ENCODE measurements at places on chromosomes 12 and 14. TPM values are rescaled to one million over a fixed set of nuclear protein-coding genes. Genes with fewer than 3 reads are reported as not detected.

The MYH6 gene
- 0.05 TPM for total RNA-seq

The ARG2 gene
- 2.4 TPM for total RNA-seq

The GPRC5A gene
- total RNA-seq: 0.09 TPM

The FAM186B gene
- 0.09 TPM for total RNA-seq

- H3K4me1 ChIP-seq: peaks cover 21% of the 10 kb centered on the region
- DNase-seq: no peak
- no peak overlapping the region for H3K4me3 ChIP-seq
- peaks cover 43% of the 10 kb centered on the region for H3K36me3 ChIP-seq
- H3K27me3 ChIP-seq: no peaks in the 10 kb centered on the region
- H3K27ac ChIP-seq: no peak overlapping the region
Observed at GRCh38 chr12:49020441-49020840, 1.9 kb upstream of the PRKAG1 start.

GRCh38 chr14:85300107-85300506 is 229.8 kb upstream of the FLRT2 start:
- no peak for DNase-seq
- no peaks in the 10 kb centered on the region for H3K36me3 ChIP-seq
- H3K4me1 ChIP-seq: no peaks in the 10 kb centered on the region
- H3K4me3 ChIP-seq: no peak overlapping the region
- H3K27me3 ChIP-seq: no peaks in the 10 kb centered on the region

- no peaks in the 10 kb centered on the region for H3K27me3 ChIP-seq
- no peaks in the 10 kb centered on the region for H3K4me1 ChIP-seq
- DNase-seq: peak; percentile 18
- H3K4me3 ChIP-seq: no peak overlapping the region
- no peak overlapping the region for H3K27ac ChIP-seq
- no peaks in the 10 kb centered on the region for H3K36me3 ChIP-seq
Observed at GRCh38 chr12:97960741-97961608, 498.4 kb downstream of the RMST start.

GRCh38 chr12:48824905-48825304 is 6.6 kb downstream of the CACNB3 start:
- H3K27me3 ChIP-seq: no peaks in the 10 kb centered on the region
- DNase-seq: no peak
- peaks cover 39% of the 10 kb centered on the region for H3K36me3 ChIP-seq

DNA sequence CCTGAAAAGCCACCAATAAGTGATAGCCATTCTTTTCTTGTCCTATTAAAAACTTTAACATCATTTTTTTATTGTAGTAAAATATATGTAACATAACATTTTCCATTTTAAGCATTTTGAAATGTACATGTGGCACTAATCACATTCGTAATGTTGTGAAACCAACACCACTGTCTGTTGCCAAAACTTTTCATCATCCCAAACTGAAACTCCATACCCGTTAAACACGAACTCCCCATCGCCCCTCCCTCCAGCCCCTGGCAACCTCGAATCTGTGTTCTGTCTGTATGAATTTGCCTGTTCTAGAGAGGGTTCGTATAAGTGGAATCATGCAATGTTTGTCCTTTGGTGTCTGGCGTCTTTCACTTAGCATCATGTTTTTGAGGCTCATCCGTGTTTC is 75.9 kb downstream of the CCDC92 start:
- H3K27me3 ChIP-seq: peaks cover 3% of the 10 kb centered on the region
- no peak overlapping the region for H3K4me3 ChIP-seq
- no peak overlapping the region for H3K27ac ChIP-seq
- DNase-seq: no peak
- no peaks in the 10 kb centered on the region for H3K36me3 ChIP-seq
- H3K4me1 ChIP-seq: peaks cover 15% of the 10 kb centered on the region

DNA sequence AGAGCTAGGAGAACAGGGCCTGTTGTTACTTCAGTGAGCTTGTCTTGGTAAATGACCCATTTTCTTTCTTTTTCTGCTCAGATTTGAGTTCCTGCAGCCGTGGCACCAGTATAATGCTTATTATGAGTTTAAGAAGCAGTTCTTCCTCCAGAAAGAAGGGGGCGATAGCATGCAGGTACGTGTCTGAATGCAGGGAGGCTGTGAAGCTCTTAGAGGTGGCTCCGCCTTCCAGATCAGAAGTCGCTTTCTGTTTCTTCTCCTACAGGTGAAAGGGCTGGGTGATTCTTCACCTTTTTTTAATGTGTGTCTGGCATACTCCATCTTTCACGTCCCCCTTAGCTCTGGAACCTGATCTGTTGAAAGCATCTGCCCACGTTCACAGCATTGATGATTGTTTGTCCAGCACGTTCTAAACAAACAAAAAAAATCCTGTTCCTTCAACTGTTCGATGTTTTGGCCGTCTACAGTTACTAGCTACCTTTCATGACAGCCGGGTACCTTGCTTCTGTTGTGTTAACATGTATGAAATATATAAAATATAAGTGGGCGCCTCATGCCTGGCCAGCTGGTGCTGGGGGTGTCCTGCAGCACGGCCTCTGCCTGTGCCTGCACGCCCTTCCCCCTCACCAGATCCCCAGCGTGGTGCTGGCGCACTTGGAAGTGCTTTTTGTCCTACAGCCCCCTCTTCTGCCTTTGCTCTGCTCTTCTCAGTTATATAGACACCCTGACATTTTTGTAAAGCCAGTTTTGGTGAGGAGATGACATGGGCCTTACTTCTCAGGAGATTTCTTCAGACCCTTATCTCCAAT is 44.6 kb downstream of the SFSWAP start:
- H3K4me1 ChIP-seq: no peaks in the 10 kb centered on the region
- no peaks in the 10 kb centered on the region for H3K27me3 ChIP-seq
- H3K27ac ChIP-seq: no peak overlapping the region
- peak; percentile 13 for DNase-seq
- peaks cover 72% of the 10 kb centered on the region for H3K36me3 ChIP-seq

All from thymus (tissue), 14 donors.